Activated CD4-positive, alpha-beta memory T cell treated with anti-CD3 and anti-CD28 coated beads, Interleukin-2, amount 10 ng/mL, durations not matched to agents 7 days and 5 days (primary cell): ENCODE measurements at places on chromosomes 3 and 15.

DNA sequence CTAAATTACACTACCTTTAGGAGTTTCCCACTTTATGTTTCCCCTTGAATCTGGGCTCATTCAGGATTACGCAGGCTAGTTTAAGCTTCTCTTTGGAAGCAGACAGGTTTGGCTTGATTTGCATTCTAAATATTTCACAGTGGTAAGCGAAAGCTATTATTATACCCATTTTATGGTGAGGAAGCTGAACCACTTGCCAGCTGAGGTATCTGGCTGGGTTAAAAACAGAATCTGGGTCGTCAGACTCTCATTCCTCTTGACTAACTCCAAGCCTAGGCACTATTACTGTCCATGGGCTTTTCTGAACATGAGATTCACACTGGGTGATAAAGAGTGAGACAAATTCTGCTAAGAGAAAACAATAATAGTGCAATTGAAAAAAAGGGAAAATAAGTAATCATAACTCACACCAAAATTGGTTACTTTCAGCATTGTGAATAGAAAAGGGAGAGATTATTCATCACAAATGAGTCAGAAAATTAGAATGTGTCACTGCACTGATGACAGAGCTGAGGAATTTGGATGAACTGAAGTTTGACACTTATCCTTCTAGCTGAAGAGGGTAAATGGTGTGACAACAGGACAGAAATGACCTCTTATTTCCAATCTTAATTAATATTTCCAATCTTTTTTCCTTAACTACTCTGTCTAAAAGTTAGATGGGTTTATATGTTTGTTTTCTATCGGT lies 211.3 kb downstream of the TIGIT start:
- no peak for DNase-seq

DNA sequence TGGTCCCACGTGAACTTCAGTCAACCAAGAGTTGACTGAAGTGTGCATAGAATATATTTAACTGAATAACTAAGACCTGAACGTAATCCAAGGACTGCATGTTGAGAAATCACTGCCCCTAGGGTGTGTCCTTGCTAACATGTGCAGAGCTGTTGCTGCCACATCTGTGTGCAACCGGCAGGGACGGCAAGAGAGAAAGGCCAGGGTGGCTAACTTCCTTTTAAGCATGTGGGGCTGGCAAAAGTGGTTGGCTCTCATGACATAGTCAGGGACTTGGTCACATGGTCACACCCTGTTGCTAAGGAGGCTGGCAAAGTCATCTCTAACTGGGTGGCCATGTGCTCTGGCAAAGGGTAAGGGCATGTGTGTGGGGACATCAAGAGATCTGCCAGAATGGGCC lies 52.4 kb downstream of the GASK1A start:
- DNase-seq = no peak

DNA sequence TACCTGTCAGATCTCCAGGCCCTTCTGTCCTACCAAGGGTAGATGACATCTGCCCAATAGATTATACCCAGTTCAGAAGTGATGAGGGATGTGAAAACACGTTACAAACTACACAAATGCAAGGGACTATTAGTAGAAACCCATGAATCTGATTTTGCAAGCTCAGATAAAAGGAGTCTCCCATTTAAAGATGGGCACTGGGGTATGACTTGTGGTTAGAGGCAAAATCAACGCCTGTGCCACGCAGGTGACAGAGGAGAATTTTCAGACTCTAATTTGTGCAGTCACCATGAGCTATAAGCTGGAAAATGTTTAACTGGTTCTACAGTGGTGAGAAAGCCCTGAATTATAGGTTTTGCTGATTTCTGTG lies 184.4 kb upstream of the LPP start:
- DNase-seq = no peak

DNA sequence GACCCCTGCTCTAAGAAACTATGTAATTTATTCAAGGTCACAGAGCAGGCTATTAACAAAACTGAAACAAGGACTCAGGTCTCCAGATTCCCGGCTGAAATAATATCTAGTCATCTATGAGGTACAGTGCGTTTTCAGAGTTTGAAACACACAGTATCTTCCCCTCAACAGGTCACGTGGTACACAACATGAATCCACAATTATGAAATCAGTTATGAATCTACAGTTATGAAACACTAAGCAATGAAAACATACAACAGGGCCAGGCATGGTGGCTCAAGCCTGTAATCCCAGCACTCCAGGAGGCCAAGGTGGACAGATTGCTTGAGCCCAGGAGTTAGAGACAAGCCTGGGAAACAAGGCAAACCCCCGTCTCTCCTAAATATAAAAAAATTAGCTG lies 72.7 kb downstream of the FSIP1 start:
- no peak for DNase-seq

- no peak for DNase-seq
Measured at GRCh38 chr3:13215940-13216546, 142.8 kb upstream of the IQSEC1 start.

GRCh38 chr3:152960684-152961083 lies 125.8 kb downstream of the P2RY1 start:
- no peak for DNase-seq

DNA sequence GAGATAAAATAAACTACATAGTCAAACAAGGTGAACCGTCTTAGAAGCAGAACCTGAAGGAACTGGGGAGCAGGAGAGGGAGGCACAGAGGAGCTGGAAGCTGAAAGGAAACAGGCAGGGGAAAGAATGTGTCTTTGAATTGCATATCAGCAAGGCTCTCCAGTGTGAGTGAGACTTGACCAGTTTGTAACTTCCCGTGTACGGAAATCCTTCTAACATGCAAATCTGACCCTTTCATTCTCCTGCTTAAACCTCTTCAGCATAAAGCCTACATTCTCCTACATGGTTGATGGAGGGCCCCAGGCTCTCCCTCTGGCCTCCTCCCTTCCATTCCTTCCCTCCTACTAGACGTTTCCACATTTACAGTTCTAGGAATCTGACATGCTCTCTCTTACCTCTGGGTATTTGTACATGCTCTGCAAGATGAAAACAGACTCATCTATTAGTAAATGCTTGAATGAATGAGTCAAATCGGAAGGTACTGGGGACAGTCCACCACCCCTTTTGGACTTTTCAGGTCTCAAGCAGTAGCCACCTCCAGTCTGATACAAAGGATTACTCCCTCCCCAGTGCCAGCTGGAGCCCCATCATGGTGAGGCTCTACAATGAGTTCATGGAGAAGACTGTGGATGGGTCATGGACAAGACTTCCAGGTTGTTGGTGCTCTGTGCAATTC lies 6.1 kb upstream of the SLC25A38 start:
- DNase-seq = no peak

GRCh38 chr15:54594115-54594514 lies 602.6 kb downstream of the RSL24D1 start:
- no peak for DNase-seq

DNA sequence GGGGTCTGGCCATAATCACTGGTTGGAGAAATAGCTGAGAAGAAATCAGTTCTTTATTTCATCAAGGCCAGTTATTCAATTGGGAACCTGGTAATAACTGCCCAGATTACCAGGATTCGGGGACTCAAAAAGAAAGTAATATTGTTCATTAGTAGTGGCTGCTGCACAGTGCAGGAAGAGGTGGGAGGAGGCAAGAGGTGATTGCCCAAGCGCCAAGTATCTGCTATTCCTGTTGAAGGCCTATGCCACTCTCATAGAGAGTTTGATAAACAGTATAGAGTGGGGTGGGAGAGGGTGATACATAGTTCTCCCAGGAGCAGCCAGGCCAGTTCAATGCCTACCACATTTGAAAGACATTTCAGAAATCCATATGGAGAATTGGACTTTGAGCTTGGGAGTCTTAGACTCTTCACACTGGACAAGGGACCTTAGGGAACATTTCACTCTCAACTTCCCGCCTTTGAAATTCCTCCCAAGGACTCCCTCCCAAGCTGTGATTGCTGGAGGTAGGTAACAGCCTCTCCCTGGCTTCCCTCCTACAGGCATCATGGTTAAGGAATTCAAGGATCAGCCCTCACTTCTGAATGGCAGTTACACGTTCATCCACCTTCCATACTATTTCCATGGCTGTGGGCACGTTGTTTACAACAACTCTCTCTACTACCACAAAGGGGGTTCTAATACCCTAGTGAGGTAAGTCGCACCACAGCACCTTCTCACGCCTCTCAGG lies 59.8 kb downstream of the GLDN start:
- DNase-seq = no peak

- no peak for DNase-seq
Measured at GRCh38 chr3:23919628-23920027, 2.7 kb downstream of the RPL15 start.

DNA sequence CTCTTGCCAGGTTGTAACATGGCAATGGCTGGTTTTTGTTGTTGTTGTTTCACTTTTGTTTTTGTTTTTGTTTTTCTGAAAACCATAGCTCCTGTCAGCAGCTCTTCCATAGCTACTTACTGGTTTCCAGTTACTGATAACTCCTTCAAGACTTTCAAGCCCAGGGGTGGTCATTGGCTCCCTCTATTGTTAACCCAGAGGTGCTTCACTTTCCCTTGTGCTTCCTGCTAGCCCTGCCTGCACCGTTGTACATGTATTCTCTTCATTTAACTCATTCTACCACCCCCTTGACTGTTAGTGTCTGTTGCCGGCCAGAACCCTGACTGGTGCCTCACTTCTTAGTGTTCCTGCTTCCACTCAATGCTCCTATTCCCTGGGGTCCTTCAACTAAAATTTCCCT lies 4.2 kb upstream of the TRAT1 start:
- peak; percentile 78 for DNase-seq

GRCh38 chr3:11411956-11412355 lies 139.8 kb downstream of the ATG7 start:
- DNase-seq = no peak

GRCh38 chr3:185103359-185104127 lies 49.3 kb downstream of the C3orf70 start:
- DNase-seq = no peak

DNA sequence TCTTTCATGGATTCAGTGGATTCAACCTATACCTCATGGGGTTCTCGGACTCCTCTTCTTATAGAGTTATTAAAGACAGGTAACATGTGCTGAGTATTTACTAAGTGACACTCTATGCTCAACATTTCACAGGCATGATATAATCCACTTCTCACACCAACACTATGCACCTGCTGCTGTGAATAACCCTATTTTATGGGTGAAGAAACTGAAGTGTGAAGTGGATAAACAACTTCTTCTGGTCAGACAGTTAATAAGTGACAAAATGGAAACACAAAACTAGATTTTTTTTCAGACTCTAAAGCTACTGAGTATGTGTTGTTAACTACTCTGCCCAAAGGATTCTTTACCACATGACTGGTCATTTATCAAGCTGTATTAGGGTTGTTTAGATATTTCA lies 403.5 kb downstream of the DIPK2A start:
- DNase-seq = no peak

DNA sequence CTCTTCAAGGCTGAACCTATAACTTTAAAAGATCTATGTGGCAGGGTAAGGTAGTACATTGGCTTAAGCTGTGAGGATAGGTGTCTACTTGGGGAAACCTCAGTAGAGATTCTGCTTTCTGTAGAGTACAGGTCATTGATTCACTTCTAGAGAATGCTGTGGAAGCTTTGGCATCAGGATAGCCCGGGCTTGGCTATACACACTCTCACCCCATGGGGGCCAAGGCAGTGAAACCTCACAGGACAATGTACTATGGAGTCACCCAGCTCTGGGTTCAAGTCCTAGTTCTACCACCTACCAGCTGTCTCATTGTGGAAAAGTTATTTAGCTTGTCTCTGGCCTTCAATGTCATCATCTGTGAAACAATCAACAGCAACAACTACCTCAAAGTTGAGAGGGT lies 9.0 kb downstream of the MTFMT start:
- no peak for DNase-seq

DNA sequence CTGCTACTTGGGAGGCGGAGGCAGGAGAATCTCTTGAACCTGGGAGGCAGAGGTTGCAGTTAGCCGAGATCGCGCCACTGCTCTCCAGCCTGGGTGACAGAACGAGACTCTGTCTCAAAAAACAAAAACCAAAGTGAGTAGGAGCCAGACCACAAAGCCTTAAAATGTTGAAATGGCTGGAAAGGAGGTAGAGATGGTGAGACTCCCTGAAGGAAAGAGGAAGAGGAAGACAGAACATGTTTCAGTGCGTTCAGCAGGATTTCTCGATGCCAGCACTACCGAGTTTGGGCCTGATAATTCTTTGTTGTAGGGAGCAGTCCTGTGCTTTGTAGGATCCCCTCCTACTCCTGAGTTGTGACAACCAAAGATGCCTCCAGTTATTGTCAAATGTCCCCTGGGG lies 189.9 kb downstream of the AKAP13 start:
- no peak for DNase-seq

DNA sequence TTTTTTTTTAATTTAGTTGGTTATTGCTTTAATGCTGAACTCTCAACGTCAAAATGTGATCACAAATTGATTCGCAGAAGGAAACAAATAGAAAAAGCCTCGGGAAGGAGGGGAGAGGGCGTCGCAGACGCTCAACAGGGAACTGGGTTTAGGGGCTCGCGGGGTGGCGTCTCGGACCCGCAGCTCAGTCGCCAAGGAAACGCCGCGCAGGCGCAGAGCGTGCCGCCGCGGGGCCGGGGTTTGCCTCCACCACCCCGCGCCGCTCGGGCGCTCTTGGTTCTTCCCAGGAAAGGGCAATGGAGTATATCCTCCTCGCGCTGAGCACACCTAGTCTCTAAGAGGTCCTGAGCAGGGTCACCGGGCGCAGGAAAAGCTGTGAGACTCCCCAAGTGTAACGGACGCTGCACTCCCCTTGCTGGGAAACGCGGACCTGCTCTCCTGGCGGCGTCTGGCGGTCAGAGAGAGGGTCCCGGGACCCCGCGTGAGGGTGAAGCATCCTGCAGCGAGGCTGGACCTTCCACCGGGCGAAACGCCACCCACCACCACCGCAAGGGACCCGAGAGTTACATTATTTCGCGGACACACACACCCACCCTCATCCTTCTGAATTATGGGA lies 753 bp downstream of the PLCH1 start:
- peak; percentile 38 for DNase-seq

GRCh38 chr3:149462581-149463011 lies 11.9 kb upstream of the TM4SF4 start:
- DNase-seq = no peak
